ENCODE measurements at places on chromosomes 7 and 10.

DNA sequence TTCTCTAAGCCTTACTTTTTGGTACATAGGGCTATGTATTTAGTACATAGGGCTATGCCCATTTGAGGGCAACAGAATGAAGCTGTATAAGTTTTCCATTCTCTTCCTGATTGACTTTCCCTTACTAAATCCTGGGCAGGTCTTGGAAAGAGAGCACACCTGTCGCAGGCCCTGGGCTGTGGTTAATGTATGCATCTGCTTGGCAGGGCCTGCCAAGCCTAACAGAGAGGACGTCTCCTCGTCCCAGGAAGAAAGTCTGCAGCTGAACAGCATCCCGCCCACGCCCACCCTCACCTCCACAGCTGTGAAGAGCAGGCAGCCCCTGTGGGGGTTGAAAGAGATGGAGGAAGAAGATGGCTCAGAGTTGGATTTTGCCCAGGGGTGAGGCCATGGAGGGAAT is 8.9 kb upstream of the PVRIG start:
- no peak for DNase-seq

GRCh38 chr10:25839683-25840082 is 94.3 kb upstream of the MYO3A start:
- no peak for DNase-seq

GRCh38 chr7:77631820-77632219 is 64.4 kb upstream of the RSBN1L start:
- DNase-seq, result no peak

- no peak for DNase-seq
Observed at GRCh38 chr10:133141958-133142340, 18.1 kb upstream of the KNDC1 start.

DNA sequence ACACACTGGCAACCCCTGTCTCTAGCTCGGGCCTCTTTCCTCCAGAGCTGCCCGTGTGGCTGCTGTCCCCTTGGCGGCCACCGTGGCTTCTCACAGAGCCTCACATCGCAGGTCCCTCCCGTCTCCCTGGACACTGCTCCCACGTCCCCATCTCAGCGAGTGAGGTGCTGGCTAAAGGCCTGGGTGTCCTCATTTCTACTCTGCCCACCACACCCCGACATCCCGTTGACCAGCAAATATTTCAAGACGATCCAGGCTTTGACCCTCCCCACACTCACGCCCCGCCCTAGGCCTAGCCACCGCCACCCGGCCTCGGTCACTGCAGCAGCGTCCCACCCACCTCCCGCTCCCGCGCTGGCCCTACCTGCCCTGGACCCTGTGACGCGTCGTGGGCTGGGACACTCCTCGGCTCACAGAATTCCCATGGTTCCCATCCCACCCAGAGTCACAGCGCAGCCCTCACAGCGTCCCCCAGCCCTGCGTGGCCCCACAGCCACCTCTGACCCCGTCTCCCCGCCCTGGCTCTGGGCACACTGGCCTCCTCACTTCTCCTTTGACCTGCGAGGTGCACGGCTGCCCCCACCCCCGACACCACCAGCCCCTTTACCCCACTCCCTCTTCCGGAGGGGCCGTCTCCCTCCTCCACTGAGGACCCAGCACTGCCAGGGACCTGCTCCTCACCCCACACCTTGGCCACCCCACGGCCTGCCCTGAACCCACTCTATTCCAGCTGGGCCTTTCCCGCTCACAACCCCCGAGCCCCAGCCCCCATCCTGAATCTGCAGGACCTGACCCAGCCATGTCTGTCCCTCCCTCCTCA is 6.9 kb downstream of the ADAP1 start:
- DNase-seq, result no peak

- DNase-seq, result no peak
Observed at GRCh38 chr10:35324196-35324595, 12.1 kb upstream of the CCNY start.

DNA sequence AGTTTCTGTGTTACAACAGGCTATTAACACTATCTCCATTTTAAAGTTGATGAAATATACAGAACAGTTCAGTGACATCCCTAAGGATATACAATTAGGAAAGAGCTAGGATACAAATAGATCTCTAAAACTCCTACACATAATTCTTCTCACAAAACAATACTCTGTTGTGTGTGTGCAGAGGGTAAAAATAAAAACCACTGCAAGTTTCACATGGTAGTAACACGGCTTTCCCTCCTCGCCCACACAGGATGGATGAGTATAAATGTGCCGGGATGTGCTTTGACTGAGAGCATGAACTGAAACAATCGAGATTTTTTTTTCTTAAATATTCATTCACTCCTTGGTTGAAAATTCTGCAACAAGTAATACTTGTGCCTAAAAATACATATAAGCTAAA is 131.5 kb upstream of the C1QL3 start:
- no peak for DNase-seq

DNA sequence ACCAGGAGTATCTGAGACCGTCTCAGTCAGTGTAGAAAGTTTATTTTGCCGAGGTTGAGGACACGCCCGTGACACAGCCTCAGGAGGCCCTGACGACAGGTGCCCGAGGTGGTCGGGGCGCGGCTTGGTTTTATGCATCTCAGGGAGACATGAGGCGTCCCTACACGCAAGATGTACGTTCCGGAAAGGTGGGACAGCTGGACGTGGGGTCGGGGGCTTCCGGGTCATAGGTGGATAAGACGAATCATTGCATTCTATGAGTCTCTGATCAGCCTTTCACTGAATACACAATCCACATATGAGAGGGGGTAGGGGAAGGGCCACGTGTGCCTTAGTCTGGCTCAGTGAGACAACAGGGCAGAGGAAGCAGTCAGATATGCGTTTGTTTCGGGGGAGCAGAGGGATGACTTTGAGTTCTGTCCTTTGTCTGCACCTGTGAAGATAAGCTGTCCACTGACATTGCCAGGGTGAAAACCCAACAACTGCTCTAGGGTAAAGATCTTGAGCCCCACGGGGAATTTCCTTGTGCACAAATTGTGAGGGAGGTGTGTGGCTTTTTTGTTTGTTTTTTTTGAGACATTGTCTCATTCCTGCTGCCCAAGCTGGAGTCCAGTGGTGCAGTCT is 66.2 kb downstream of the DNAJB6 start:
- DNase-seq, result no peak

GRCh38 chr10:18010050-18010449 is 58.3 kb downstream of the SLC39A12 start:
- no peak for DNase-seq

GRCh38 chr7:108308903-108309302 is 147.3 kb downstream of the NRCAM start:
- DNase-seq, result no peak

GRCh38 chr7:53500076-53500475 is 464.6 kb downstream of the POM121L12 start:
- no peak for DNase-seq

DNA sequence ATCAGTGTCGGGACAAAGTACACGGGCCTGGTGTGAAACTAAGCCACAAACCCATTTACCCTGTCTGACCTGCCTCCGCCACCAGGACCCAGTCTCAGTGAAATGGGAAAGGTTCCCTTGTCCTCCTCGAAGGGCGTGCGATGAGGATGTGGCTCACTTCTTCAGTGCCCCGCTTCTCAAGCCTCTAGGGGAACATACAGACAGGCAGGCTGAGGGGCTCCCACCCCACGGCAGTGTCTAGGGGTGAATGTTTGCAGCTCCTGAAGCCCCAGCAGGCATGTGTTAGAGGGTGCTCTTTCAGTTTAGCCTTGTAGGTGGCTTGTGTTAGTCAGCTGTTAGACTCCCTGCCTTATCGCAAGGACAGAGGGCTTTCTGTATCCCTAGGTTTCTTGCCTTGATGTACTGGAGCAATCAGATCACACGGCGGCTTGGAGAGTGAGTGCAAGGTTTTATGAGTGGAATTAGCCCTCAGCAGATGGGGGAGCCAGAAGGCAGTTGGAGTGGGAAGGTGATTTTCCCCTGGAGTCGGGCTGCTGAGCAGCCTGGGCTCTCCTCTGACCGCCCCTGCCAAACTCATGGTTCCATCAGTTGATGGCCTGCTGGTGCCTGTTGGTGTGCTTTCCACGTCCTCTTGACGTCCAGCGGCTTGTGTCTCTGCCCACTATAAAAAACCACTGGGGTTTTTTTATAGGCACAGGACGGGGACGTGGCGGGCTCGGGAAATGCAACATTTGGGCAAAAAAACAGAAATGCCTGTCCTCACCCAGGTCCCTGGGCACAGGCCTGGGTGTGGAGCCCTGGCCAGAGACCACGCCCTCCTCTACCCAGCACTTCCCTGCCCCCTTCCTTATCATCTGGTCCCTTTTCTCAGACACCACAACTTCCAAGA is 759 bp downstream of the NUDT1 start:
- no peak for DNase-seq

All from activated CD4-positive, alpha-beta T cell treated with anti-CD3 and anti-CD28 coated beads for 4 hours (primary cell).